ENCODE measurements at places on chromosomes 4 and X. TPM values are rescaled to one million over a fixed set of nuclear protein-coding genes. Genes with fewer than 3 reads are reported as not detected.

Gene GSX2
- not detected for total RNA-seq

Gene NSG1
- 1.3 TPM for total RNA-seq

Gene ADH1B
- not detected for total RNA-seq

Gene MAGED4
- total RNA-seq = 18.5 TPM

Gene HSD17B13
- total RNA-seq = 0.22 TPM

Gene USP26
- not detected for total RNA-seq

Gene PLAC8
- not detected for total RNA-seq

Gene CWH43
- not detected for total RNA-seq

Gene CNKSR2
- total RNA-seq = 0.88 TPM

Gene VCX3B
- not detected for total RNA-seq

Gene PRKG2
- 0.72 TPM for total RNA-seq

Gene SLC26A1
- total RNA-seq = 0.22 TPM

Gene BLOC1S4
- 11.8 TPM for total RNA-seq

Gene HSFX2
- 0.14 TPM for total RNA-seq

Gene PABPC1L2A
- not detected for total RNA-seq

Gene PLAC1
- total RNA-seq = 2.9 TPM

Gene ALG13
- 58.0 TPM for total RNA-seq

Data from placental pericyte (primary cell).